ENCODE measurements at places on chromosomes 6 and 20. TPM values are rescaled to one million over a fixed set of nuclear protein-coding genes. Genes with fewer than 3 reads are reported as not detected.

GRCh38 chr6:103002282-103002681, 1608.8 kb downstream of the GRIK2 start:
- DNase-seq = no peak

MMP24OS gene
- total RNA-seq = 40.4 TPM

MAK gene
- total RNA-seq = 0.14 TPM

C6orf89 gene
- 56.5 TPM for total RNA-seq

- no peak for DNase-seq
These were observed 81.9 kb upstream of the IYD start for GRCh38 chr6:150286912-150287311.

- no peak for DNase-seq
These were observed 14.5 kb downstream of the ASF1A start for GRCh38 chr6:118908441-118908840.

GRCh38 chr20:14559612-14560011, 222.2 kb upstream of the FLRT3 start:
- DNase-seq = no peak

OOEP gene
- not detected for total RNA-seq

EBF4 gene
- 17.4 TPM for total RNA-seq

DNA sequence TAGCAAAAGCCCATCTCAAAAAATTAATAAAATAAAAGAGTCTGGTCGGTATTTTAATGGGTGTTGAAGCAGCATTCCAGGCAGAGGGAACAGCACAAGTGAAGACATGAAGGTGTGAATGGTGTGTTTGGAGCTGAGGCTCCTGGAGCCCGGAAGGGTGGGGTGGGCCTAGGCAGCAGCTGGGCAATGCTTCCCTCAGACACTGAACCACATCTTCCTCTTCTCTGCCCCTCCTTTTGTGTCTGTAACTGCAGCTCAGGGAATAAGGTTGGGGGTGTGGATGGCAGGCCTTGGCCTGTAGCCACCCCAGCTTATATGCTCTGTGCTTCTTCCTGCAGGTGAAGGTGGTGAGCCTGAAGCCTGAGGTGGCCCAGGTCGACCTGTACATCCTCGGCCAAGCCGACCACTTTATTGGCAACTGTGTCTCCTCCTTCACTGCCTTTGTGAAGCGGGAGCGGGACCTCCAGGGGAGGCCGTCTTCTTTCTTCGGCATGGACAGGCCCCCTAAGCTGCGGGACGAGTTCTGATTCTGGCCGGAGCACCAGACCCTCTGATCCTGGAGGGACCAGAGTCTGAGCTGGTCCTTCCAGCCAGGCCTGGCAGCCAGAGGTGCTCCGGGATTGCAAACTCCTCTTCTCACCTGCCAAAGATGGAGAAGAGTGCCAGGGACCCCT, 26.6 kb downstream of the POFUT1 start:
- DNase-seq = no peak

DNA sequence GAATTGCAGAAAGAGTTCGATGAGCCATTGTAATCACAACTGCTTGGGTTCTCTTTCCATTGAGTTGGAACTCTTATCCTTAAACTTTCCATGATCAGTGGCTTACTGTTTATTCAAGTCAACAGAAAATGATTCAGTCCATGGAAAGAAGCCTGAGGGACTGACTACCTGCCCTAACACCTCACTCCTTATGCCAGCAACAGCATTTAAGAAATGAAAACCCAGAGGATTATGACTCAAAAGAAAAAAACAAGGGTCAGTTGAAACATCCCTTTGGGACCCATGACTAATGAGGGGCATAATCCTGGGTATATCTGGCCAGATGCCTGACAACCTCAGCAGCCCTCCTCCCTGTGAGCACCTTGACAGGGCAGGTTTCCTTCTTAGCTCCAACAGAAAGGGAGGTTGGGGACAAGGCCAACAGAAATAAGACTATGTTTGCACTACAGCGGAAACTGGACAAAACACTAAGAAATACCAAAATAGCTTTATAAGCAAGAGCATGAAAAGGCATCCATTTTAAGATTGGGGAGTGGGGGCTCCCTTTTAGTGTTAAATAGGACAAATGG, 106.7 kb downstream of the MAP3K5 start:
- no peak for DNase-seq

IMPG1 gene
- total RNA-seq = not detected

DNA sequence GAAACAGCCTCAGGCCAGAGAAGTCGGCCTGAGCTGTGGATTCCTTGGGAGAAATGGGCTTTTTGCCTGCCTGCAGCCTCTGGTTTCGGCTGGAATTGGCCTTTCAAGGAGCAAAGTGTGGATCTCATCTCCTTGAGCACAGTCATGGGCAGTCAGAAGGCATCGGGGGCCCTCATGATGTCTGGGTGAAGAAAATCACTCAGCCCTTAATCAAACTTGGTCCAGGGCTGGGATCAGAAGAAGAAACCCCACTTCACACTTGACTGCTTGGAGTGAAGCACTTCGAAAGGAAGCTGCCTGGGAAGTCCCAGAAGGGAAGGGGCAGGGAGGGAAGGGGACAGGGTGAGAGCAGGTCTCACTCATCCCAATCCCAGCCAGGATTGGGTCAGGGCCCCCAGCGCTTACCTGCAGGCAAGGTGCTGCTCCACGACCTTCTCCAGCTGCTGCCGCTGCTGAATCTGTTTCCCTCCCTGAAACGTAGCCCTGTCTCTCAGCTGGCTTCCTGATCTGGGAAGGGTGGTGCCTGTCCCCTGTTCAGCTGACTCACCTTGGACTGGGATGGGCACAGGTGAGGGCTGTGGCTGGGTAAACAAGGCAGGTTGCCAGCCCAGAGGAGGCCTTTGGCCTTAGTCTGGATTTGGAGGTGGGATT, at the start of gene SDCBP2:
SDCBP2 (minus strand) TSS at position 460 of the 651 bp plus-strand sequence. CDS start 8,723 bp downstream, outside the sequence.
- DNase-seq = peak; percentile 41

TMC2 gene
- total RNA-seq = 0.14 TPM

GRCh38 chr6:138862456-138862855, 66.6 kb downstream of the ECT2L start:
- no peak for DNase-seq

GRCh38 chr20:53068241-53068640, 96.1 kb downstream of the TSHZ2 start:
- DNase-seq = no peak

DNA sequence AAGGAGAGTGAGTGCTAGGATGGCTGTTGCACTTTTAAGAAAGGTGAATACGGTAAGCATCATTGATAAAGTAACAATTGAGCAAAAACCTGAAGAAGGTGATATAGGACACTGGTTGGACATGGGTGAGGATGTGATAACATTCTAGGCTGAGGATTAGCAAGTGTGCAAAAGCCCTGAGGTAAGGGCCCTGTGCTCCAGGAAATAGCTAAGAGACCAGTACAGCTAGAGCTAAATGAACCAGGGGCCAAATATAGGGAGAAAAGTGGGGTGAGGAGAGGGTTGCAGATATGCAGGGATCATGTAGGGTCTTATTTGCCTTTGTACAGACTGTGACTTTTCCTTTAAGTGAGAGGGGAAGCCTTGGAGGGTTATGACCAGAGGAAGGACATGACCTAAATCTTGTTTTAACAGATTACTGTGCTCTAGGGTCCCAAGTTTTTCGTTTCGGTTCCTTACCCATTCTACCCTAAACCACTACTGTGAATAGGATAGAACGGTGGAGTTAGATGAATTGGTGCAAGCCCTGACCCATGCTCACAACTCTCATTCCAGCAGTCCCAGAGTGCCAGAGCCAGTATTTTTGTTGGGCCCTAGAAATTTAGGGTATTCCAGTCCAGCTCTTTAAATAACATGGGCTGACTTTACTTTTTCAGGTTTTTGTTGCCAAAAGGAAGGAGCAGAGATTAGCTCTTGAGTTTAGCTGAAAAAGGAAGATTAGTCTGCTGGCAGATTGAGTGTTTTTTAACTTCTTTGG, 10.7 kb downstream of the MAPK14 start:
- DNase-seq = no peak

DNA sequence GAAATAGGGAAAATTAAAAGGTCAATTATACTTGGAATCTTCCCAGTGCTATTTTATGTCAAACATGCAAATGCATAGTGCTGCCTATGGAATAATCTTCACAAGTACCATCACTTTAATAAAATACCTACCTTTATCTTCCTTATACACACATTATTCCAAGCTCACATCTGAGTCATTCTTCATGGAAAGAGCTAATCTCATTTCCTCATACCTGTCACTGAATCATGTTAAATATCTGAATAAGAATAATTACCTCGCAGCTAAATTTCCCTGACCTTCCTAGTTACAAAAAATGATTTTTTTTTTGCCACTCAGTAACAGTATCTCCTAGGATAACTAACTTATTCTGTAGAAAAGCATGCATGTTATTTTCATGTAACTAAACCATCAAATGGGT, 661.4 kb upstream of the HS3ST5 start:
- DNase-seq = no peak

FRK gene
- 5.1 TPM for total RNA-seq

GRCh38 chr20:37571033-37571432, 43.4 kb upstream of the BLCAP start:
- peak; percentile 31 for DNase-seq

DNA sequence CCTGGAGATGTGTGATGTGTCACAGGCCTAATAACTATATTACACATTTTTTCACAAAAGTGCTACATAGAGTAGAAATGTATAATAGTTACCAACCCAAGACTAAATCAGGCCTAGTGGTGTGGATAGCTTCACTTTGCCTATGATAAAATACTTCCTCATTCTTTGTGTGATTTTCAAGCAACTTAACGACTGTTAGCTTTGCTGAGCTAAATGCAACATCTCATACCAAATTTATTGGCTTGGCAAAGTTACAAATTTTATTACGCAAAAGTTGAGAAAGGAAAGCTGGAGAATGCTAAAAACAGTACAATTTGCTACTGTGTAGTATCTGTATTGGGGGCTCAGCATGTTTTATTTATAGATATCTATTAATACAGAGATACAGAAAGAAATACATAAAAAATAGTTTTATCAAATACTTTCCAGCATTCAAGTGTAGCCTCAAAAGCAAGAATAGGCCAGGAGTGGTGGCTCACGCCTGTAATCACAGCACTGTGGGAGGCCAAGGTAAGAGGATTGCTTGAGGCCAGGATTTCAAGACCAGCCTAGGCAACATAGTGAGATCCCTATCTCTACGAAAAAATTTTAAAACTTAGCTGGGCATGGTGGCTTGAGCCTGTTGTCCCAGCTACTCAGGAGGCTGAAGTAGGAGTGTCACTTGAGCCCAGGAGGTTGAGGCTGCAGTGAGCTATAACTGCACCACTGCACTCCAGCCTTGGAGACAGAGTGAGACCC, 3.6 kb upstream of the EDN1 start:
- DNase-seq = no peak

DNA sequence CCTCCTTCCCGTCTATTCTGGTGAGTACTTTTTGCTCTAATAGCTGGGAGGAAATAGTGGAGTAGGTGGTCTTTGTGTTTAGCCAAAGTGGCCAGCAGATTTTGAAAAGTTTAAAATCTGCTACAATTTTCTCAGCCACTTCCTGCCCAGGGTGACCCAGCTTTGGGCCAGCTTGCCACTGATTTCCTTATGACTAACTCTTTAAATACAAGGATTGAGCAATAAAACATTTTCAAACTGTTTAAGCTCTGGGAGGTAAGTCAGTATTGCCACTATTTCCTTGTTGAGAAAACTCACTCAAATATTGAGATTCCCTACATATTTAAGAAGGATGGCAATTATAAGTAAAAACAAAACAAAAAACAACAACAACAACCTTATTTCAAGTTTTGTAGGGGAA, 54.5 kb downstream of the TRMT11 start:
- DNase-seq = no peak

- no peak for DNase-seq
These were observed 190.3 kb upstream of the SLC24A3 start for GRCh38 chr20:19022118-19022575.

SCGN gene
- not detected for total RNA-seq

SPATA25 gene
- total RNA-seq = 9.6 TPM

EPPIN gene
- not detected for total RNA-seq

- no peak for DNase-seq
These were observed 178.5 kb downstream of the KIF16B start for GRCh38 chr20:16394784-16395183.

PACSIN1 gene
- not detected for total RNA-seq

DNA sequence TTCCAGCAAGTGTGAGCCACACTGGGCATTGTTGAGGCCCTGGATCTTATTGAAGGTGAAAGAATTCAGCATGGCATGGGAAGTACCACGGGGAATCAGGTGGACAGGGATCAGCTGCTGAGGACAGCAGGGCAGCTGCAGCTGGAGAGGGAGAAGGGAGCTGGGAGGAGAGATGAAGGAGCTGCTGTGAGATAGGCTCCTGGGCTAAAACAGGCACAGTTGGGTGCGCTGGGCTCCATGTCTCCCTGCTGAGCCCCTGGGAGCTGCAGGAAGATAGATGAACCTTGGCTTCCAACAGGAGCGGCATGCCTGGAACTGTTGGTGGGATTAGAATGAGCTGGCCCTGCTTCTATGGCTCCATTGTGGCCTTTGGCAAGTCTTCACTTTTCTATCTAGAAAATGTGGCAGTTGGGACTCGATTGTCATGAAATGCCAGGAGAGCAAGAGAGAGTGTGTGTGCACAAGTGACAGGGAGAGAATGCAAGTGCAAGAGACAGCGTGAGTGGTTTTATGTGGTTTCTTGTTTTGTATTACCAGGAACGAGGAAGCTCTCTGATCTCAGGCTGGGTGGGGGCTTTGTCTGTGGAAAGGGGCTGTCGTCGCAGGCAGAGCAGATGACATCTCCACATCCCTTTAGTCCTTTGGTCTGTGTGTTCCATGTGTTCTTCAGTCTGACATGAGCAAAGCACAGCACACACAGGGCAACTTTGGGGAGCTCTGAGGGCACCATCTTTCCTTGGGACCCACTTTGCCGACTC, 20.4 kb downstream of the SNPH start:
- DNase-seq = peak; percentile 25

DNA sequence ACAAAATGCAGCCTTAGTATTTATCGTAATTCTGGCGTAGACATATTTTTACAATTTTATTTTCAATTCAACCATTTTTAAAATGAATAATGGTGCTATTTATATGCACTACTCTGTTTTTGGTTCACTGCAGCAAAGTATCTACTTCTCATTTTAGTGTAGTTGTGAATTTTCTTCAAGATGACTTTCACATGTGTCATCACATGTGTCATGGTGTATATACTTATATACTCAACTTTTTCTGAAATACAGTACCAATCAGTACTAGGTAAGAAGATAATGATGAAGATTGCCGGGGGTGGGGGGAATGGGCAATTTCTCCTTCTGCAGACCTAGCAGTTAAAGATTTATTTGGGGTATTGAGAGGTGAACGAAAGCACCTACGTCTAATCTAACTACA, 634.5 kb downstream of the PHF3 start:
- DNase-seq = no peak

- peak; percentile 89 for DNase-seq
These were observed 25.2 kb downstream of the MANBAL start for GRCh38 chr20:37314617-37315016.

- DNase-seq = no peak
These were observed 9.9 kb downstream of the BPIFA2 start for GRCh38 chr20:33177866-33178265.

SMLR1 gene
- not detected for total RNA-seq

DNA sequence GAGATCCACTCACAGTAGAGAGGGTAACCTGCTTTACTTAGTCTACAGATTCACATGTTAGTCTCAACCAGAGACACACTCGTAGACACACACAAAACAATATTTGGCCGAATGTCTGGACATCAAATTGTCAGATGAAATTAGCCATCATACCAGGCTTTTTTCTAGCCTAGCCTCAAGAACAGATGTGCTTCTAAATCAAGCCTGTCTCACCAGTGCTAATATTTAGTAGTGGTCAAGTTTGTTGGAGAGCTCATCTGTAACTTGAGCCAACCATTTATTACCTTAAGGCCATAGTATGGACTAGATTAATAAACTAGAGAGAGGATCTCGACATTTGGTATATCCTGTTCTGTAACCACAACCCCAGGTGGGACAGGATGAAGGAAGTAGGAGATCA, 1118.8 kb upstream of the MAP3K7 start:
- DNase-seq = no peak

GRCh38 chr6:147322299-147323162, 118.3 kb downstream of the STXBP5 start:
- no peak for DNase-seq
